NCI-H1105 (cell line): ENCODE measurements at places on chromosomes 12 and 14.

GRCh38 chr12:79055926-79056674 is 191.5 kb downstream of the SYT1 start:
- no peak for DNase-seq

GRCh38 chr12:54749191-54749818 is 101.1 kb upstream of the DCD start:
- DNase-seq, result peak; percentile 6

- no peak for DNase-seq
Measured at GRCh38 chr12:28827861-28828260, 321.2 kb upstream of the FAR2 start.

DNA sequence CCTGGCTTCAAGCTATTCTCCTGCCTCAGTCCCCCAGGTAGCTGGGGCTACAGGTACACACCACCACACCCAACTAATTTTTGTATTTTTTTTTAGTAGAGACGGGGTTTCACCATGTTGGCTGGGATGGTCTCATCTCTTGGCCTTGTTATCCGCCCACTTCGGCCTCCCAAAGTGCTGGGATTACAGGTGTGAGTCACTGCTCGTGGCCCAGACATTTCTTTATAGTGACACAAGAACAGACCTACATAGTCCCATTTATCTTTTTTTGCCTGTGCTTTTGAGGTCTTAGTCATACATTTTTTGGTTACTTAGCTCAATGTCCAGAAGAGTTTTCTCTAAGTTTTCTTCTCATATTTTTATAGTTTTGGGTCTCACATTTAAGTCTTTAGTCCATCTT is 247.4 kb downstream of the SYT10 start:
- no peak for DNase-seq

- no peak for DNase-seq
Measured at GRCh38 chr14:45664668-45665356, 411.8 kb upstream of the MIS18BP1 start.

- no peak for DNase-seq
Measured at GRCh38 chr12:120234643-120235368, 30.7 kb downstream of the PXN start.

DNA sequence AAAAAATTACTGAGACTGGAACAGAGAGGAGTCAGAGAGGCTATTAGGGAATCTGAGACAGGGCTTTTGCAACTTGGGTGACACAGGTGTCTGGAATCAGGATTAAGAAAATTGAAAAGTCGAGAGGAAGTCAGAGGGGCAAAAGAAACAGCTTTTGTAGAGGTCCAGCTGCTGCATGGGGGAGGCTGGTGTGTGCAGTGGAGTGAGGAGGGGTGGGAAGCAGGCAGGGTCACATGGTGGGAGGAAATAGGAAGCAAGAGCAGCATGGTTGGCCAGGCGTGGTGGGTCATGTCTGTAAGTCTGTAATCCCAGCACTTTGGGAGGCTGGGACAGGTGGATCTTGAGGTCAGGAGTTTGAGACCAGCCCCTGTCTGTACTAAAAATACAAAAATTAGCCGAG is 69.7 kb upstream of the VRK1 start:
- DNase-seq, result no peak

DNA sequence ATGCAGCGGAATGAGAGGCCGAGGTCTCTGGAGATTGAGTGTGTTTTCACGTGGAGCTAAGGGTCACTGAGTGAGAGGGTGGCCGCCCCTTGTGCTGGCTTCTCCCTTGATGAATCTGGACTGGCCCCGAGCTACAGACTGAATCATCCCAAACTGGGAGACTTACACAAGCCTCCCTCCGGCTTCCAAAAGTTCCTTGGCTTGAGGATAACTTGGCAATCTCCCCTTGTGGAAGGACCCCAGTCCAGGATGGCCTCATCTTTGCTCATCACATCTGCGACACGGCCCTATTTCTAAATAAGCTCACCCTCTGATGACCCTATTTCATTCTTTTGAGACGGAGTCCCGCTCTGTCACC is 41.5 kb upstream of the FBRSL1 start:
- DNase-seq, result no peak

DNA sequence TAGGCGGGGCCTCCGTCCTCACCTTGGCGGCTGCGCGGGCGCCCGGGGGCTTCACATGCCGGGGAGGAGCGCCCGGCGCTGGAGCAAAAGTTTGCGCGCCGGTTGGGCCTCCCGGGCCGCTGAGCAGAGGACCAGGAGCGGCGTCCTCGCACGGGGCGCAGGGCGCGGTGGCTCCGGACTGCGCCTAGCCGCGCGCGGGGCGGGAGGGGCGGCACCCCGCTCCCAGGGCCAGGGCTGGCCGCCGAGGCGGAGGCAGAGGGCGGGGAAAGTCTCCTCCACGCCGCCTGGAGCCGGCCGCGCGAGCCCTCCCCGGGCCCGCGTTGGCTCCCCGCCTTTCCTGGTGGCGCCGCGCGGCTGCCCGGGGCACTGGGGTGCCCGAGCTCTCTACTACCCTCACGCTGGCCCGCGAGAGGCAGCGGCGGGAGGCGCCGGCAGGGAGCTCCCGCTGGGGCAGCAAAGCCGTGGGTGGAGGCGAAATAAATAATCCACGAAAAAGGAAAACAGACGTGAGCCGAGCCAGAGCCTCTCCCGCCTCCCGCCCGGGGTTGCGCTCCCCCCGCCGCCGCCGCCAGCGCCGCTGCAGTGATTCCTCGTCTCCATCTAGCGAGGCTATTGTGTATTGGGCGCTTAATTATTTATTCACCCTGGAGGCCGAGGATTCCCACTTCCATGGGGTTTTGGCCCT is 400 bp upstream of the PRIMA1 start:
- DNase-seq, result peak; percentile 63

- no peak for DNase-seq
Measured at GRCh38 chr12:114302117-114302516, 103.8 kb downstream of the TBX5 start.

- no peak for DNase-seq
Measured at GRCh38 chr12:11981121-11981733, 89.5 kb upstream of the BCL2L14 start.

- DNase-seq, result no peak
Measured at GRCh38 chr14:38808734-38809455, 294.1 kb downstream of the SEC23A start.

DNA sequence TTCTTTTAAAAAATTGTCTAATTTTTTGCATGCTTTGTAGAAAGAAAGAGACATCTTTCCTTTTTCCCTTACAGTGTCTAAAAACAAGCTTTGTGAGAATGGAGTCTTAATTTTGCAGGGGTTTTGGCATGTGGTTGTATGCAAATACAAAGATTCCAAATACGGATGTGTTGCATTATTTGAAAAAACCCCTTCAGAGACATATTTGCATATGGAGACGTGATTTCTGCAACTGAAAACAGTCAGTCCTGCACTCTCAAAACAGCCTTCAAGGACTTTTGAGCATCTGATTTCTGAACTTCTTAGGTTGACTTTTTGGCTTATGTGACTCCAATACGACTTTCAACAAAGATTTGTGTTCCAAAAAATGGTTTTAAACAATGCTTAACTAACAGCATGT is 7.8 kb downstream of the IRAK3 start:
- DNase-seq, result no peak

DNA sequence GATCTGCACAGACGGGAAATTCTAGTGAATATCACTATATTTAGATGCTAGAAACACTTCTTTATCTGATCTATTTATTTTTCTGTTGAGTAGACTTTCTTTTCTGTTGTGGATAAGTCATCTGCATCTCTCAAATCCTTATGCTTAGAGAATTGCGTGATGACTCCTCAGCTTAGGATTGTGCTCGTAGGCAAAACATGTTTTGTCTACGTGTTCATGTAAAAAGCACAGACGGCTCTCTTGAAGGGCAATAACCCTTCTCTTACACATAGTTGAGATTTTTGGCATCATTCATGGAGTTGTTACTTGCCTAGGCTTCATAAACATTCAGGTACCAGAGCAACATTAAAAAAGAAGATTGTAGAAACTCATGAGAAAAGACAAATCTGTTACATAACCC is 18.6 kb downstream of the PPFIBP1 start:
- no peak for DNase-seq

GRCh38 chr12:78964521-78964920 is 99.9 kb downstream of the SYT1 start:
- DNase-seq, result no peak

GRCh38 chr12:120902846-120903411 is 1.2 kb downstream of the SPPL3 start:
- DNase-seq, result no peak

DNA sequence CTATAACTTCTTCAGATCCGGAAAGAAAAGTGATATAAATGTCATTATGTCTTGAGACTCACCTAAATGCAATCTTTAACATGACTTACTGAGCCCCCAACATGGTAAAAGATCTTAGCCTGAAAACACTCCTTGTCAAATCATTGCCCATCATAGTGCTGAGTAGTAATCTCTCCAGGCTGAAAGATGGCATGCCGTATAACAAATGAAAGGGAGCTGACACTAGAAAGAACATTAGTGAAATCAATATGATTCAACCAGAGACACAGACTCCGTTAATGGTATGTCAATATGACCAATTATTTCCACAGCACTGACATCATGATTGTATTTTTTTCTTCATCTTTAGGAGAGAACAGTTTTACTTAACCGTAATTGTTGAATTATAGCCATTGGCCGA is 54.4 kb downstream of the BICD1 start:
- no peak for DNase-seq

- no peak for DNase-seq
Measured at GRCh38 chr12:65656891-65657351, 167.4 kb upstream of the HMGA2 start.

- no peak for DNase-seq
Measured at GRCh38 chr12:5582018-5582417, 150.1 kb downstream of the NTF3 start.

- peak; percentile 15 for DNase-seq
Measured at GRCh38 chr14:44462381-44462780, 44.7 kb downstream of the FSCB start.

- no peak for DNase-seq
Measured at GRCh38 chr12:94674051-94674451, 23.7 kb upstream of the TMCC3 start.

- DNase-seq, result no peak
Measured at GRCh38 chr12:120012067-120012621, 23.1 kb downstream of the BICDL1 start.

DNA sequence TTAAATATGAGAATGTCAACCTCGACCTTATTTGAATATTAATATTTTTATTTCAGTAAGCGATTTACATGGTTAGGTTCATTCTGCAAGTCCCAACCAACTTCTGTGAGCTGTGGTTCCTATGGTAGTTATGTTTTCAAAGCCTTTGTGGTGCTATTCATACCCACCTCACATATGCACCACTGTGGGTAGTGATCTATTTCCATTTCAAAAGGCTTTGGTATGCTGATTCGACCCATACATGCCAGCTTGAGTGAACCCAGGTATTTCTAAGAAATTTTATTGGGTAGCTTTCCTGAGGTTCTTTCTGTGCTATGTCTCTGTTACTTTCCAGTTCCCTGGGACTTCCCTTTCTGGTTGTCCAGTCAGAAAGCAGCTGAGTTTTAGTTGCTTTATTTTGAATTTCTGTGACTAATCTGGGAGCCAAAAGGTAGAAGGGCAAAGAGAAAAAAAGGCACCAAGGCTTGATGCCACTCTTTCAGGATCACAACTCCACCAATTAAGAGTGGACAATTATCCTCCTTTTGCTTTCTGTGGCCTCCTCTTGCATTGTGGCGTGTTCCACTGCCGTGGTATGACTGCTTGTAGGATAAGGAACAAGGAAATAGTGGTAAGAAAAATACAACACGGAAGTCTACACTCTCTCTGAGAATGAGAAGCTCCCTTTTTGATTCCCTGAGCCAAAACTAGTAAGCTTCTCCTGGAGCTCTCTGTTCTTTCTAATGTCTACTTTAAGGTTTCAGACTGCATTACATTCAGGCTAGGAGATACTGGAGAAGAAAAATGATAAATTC is 729.1 kb downstream of the NOVA1 start:
- DNase-seq, result no peak

GRCh38 chr14:95891742-95892141 is 15.1 kb downstream of the TUNAR start:
- DNase-seq, result no peak

DNA sequence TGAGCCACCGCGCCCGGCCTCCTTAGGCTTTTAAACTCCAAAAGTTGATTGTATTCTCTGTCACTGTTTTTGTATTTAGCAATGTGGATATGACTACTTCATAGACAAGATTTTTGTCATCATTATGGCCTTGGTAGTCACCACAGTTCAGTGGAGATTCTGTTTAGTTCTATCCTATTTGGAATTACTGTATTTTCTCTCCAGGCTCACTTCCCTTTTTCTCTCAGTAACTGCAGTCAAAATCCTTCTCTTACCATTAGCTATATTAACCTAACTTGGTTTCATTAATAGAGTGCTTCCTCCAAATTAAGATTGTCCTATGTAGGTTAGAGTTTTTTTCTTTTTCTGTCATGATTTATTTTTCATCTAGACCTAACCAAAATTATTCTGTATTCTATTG is 283.9 kb downstream of the TMTC2 start:
- DNase-seq, result no peak

- DNase-seq, result no peak
Measured at GRCh38 chr12:124862768-124863415, 772 bp downstream of the SCARB1 start.

- DNase-seq, result no peak
Measured at GRCh38 chr12:109016016-109016415, 4.9 kb downstream of the SVOP start.

DNA sequence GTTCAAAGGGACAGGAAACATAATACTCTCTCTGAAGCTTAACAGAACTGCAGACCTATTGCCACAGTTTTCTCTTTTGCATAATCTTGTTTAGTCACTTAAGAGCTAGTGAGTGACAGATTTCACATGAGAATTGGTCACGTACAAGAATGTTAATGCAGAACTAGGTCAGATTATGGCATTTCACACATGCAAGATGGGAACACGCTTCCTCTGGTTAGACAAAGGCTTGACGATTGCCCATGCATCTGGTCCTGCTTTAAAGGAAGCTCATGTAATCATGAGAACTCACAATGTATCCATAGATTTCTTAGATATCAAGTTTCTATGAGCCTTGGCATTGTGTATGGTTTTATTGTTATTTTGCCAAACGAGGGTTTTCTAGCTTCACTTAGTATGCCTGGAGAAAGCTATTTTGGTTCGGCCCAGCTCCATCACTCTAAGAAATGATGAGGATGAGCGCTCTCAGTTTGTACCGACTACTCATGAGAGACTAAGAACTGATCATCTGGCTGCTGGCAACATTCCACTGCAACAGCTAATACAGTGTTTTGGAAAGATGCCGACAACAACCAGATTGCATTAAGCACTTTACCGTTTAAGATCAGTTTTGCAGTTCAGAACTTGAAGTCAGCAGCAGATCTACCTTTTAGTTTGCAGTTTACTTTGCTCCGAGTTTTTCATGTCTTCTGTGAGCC is 380.0 kb downstream of the DIO2 start:
- no peak for DNase-seq

GRCh38 chr12:21618566-21618965 is 13.9 kb upstream of the GYS2 start:
- no peak for DNase-seq

- no peak for DNase-seq
Measured at GRCh38 chr12:62603811-62604098, 137.1 kb downstream of the MON2 start.

GRCh38 chr14:60686865-60687264 is 37.3 kb downstream of the SIX4 start:
- no peak for DNase-seq

- DNase-seq, result no peak
Measured at GRCh38 chr12:103462675-103463074, 33.1 kb downstream of the C12orf42 start.

- DNase-seq, result no peak
Measured at GRCh38 chr14:89420502-89420901, 3.5 kb upstream of the FOXN3 start.
